ENCODE measurements at places on chromosomes 11 and 22.

- no peak for DNase-seq
These were observed 6.6 kb upstream of the SAC3D1 start for GRCh38 chr11:65034423-65034822.

- DNase-seq: no peak
These were observed 37.8 kb upstream of the GRAMD4 start for GRCh38 chr22:46582281-46582933.

GRCh38 chr11:11148104-11148509 is 204.9 kb downstream of the CSNK2A3 start:
- DNase-seq: no peak

DNA sequence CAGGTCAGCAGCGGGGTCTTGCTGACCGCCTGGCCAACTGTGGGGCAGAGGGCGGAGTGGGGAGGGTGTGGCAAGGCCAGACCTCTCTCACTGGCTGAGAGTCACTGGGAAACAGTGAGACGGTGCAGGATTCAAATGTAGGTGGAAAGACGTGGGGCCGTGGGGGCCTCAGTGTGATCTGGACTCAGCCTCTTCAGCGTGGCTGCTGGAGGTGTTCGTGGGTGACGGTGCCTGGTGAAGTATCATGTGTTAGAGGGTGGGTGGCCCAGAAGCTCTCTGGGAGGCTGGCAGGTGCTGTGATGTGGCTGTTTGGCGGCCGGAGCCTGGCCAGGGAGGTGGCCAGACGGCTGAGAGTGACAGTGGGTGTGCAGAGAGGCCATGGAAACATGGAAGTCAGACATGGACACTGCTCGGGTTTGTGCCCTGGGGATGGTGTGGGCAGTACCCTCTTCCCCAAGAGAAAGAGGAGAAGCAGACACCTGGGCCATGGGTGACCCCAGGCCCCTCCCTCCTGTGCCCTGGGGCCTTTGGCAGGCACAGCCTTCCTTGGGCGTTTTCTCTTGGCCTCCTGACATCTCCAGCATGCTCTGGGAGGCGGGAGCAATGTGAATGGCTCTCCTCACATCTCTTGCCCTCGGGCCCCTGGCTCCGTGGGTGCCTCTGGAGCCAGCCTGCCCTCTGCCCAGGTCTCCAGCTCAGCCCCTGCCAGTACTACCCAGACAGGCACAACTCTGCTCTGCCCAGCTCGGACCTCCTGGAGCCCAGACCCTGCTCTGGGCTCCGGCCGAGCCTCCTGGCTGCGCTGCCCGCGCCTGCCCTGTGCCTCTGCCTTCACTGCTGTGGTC is 10.1 kb upstream of the ACR start:
- no peak for DNase-seq

DNA sequence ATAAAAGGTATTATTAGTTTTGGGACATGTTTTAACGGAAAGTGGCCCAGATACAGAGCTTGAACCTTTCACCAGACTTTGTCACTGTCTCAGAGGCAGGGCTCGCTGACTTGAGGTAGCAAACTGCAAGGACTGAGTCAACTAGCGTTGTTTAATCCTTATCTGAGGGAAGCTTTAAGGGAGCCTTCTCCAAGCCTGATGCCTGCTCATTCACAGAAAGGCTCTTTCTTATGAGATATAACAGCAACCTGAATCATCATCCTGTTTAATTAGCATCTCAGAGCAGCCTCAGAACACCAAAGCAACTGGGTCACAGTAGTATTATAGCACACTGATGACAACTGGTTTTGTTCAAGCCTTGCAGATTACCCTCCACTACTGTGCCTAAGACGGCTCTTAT is 54.2 kb upstream of the CYP2D6 start:
- DNase-seq: no peak

DNA sequence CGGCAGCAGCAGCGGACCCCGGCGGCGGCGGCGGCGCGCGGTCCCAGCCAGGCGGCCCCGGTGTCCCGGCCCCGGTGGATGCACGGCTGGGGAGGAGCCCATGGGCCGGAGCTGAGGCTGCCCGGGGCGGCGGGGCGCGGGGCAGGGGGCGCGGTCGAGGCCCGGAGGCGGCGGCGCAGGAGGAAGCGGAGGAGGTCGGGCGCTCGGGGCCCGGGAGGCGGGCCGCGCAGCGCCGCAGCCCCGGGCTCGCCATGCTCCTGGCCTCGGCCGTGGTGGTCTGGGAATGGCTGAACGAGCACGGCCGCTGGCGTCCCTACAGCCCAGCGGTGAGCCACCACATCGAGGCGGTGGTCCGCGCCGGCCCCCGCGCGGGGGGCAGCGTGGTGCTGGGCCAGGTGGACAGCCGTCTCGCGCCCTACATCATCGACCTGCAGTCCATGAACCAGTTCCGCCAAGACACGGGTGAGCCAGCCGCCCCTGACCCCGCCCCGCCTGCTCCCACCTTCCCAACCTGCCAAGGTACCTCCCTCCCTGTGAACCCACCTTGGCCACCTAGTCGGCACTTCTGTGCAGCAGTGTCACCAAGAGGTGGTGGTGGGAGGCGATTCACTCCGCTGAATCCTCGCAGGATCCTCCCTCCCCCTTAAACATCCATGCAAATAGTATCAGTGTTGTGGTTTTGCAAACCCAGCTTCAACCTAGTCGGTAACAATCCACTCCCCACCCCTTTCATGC is 580 bp downstream of the DTX4 start:
- DNase-seq: peak; percentile 77

DNA sequence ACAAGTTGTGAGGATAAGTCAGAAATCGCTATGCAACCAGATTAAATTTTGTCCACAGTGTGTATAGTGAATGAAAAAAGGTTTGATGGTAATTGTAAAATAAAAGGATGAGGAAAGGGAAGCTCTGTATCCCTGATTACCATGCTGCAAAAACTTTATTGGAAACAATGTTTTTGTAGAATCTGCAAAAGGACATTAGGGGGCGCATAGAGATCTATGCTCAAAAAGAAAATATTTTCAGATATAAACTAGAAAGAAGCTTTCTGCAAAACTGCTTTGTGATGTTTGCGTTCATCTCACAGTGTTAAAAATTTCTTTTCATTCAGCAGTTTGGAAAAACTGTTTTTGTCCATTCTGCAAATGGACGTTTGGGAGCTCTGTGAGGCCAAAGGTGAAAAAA is 390.5 kb downstream of the OR4C45 start:
- no peak for DNase-seq

GRCh38 chr11:106384429-106384828 is 307.0 kb downstream of the AASDHPPT start:
- DNase-seq: no peak

DNA sequence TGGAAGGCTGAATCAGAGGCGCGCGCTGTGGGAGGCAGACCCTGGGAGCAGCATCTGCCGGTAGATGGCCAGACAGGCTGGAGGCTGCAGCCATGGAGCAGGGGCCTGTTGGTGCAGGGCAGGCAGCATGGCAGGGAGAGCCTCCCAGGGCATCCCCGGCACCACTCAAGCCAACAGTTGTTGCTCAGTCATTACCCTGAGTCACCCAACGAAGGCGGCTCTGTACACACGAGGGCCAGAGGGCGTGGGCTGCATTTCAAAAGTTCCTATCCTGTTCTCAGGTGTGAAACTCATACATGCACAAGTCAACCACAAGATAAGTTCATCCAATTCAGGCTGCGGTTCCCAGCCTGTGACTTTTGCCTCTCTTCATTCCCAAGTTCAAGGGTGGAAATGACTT is 2.6 kb downstream of the ANO1 start:
- DNase-seq: no peak

GRCh38 chr11:121265586-121265985 is 27.0 kb upstream of the SC5D start:
- DNase-seq: no peak

- DNase-seq: no peak
These were observed 3.1 kb upstream of the PTGDR2 start for GRCh38 chr11:60858731-60859464.

DNA sequence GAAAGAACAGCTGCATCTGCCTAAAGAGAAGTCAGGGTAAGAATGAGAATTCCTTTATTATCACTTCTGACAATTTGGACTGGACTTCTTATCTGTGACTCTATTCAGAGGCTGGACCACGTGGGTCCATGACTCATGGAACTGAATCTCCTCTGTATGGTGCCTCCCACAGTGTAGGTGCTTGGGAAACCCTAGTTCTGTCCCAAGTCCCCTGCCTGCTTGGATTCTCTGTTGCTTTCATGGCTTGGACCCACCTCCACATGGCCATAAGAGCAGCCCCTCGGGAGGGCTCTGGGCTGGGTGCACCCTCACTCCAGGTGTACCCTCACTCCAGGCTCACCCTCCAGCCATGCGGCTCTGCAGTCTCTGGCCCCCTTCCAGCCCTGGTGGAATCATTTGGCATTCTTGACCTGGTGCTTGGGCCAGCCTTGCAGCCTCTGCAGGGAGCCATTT is 153.4 kb downstream of the CACNA1I start:
- DNase-seq: no peak

GRCh38 chr11:93350835-93351234 is 20.3 kb downstream of the DEUP1 start:
- DNase-seq: no peak

DNA sequence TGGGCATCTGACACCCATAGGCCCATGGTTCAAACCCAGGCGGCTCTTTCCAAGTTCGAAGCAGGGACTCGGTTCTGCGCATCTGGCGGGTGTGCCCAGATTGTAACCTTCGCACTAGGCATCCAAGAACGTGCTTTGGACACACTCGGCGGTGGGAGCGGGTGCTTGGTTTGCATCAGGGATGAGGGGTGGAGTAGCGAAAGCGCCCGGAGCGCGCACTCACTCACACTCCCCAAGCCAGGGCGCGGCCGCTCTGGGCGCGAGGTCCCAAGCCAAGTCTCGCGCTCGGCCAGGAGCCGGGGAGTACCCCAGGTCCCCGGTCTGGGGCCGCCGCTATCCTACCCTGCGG is 243 bp upstream of the SYT9 start:
- DNase-seq: no peak

DNA sequence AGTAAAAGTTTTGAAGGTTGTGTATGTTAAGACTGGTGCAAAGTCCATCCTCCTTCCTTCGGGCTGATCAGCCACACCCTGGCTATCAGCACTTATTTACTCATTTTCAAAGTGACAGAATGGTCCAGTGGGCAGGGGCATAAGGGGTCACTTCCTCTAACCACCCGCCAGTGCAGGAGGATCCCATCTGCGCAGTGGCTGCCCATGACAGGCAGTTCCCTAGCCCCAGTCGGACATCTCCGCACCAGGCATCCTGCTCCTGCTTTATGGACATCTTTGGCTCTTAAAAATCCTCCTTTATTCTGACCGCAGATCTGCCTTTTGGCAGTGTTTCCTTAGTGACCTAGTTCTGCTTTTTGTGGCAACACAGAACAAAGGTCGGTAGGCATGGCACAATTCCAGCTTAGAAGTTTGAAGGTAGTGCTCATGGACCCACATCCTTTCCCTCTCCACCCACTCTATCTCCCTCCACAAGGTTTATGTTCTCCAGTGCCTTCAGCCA is 55.9 kb downstream of the BMAL1 start:
- no peak for DNase-seq

GRCh38 chr11:110793556-110793955 is 81.3 kb upstream of the ARHGAP20 start:
- no peak for DNase-seq

DNA sequence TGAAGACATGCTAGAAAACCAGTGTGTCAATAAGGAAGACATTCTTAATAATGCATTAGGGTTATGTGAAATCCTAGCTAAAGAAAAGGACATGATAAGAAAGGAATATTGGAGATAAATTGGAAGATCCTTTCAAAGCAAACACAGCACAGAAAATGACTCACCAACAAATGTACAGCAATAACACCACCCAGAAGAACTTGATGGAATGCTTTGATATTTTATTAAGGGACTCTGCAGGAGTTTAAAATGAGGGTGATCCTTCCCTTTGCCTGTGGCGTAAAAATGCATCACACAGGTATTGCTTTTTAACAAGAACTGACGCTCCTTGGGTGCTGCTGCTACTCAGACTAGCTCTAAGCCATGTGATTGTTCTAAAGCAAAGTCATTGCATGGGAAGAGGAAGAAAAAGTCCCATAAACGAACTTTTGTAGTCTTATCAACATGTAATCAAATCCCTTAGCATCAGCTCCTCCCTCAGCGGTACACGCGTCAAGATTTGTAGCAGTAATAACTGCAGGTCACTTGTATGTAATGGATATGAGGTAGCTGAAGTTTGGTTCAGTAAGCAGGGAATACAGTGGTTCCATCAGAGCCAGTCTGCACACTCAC is 48.4 kb upstream of the EED start:
- no peak for DNase-seq

DNA sequence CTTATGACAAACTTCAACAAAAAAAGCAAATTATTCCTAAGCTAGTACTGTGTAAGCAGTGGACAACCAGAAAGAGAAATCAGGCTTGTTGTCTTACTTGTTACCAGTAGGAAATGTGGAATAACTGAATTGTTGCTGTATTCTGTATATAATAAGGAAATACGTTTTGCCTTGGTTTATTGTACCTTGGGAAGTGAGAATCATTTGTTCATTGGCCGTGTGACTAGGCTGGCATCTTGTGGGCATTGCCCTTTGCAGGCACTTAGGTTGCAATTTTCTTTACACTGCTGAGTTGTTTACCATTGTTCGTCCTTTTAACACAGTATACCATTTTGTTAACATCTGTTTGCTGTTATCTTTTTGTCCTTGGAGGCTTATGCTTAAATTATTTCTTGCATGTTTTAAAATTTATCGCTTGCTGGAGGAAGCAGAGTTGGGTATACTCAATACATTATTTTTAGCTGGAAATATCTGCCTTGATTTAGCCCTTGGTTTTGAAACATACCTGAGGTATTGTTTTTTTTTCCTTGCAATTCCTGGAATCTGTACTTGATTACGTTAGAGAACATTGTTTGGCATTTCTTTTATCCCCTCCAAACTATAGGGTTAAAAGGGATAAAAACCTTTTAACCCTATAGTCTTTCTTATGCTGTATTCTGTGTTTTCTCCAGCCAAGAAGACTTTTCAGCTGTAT is 109.3 kb downstream of the DDX10 start:
- DNase-seq: no peak

DNA sequence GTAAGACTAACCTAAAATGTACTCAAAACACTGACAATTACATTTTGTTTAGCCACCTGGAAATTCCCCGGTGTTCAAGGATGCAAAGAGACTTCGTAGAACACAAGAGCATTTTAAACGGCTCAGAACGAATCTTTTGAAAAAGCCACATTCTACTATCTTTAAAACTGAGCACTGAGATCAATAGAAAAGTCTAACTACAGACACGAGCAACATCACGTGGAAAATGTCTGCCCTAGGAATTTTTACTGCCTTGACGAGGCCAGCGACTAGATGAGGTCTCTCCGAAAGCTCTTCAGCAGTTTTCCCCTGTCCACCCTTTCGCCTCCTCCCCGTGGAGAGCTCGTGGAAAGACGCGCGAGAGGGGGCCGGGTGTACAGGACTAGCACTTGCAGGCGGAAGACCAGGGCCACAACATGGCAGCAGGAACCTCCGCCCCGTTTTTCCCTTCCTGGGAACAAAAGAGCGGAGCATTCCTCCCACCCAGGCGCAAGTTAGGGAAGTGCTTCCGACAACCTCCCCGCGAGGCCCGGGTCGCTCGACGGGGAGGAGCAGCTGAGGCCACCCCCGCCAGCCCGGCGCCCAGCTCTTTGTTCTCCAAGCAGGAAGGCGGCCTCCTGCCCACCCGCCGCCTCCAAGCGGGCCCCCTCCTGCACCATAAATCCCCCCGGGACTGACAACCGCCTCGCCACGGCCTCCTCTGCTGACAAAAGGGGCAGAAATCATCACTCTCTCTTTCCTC is 1.1 kb downstream of the EIF4G2 start:
- peak; percentile 46 for DNase-seq

Measured in GM20000 (cell line).